CD4-positive, alpha-beta T cell treated with Interleukin-12 subunit alpha and Interleukin-12 subunit beta, for 1 hour (primary cell): ENCODE measurements at places on chromosomes 1 and 21.

- DNase-seq, result no peak
Measured at GRCh38 chr1:200965111-200965805, 58.3 kb downstream of the KIF21B start.

GRCh38 chr1:162689745-162690671 lies 57.7 kb downstream of the DDR2 start:
- DNase-seq, result no peak

- no peak for DNase-seq
Measured at GRCh38 chr1:190906206-190906725, 428.6 kb upstream of the BRINP3 start.

DNA sequence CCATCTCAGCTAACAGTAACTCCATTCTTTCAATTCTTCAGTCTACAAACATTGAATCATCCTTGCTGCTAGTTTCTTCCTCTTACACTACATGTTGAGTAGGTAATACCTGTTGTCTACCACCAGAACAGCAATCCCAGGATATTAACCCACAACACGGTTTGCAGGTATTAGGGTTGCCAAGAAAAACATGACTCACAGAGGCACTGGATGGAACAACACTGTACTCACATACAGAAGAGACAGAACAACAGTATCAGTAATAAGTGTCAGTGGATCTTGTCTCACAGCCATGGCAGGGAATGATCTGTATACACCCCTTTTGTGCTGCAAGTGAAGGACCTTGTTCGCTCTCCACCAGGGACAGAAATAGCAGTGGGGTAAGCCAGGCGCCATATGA lies 212.1 kb downstream of the GPR52 start:
- DNase-seq, result no peak

DNA sequence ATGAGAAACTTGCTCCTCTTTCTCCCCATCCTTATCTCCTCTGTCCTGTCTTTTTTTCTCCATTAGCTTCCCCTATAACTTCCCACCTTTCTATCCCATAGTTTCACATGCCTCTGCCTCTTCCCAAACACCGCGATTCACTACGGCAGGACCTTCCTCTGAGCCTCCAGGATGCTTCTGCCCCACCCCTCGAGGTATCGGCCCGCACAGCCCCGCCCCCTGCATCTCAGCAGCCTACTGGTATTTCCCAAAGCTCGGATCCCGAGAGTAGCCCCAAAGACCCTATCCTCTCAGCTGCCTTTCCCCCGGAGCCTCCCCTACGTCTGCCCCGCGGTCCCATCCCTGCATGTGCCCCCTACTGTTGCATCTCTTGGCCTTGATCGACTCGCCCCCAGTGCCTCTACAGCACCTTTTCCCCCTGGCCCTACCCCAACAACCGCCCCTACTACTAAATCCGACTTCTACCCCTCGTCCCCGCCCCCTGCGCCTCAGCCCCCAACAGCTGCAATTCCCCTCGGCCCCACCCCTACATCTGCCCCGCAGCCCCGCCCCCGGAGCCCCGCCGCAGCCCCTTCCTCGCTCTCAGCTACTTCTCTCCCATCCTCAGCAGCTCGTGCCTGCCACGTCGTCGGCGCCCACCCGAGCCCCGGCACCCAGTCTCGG lies 512 bp downstream of the PIAS3 start:
- DNase-seq, result peak; percentile 70

GRCh38 chr1:2175681-2176454 lies 18.7 kb downstream of the FAAP20 start:
- DNase-seq, result no peak

DNA sequence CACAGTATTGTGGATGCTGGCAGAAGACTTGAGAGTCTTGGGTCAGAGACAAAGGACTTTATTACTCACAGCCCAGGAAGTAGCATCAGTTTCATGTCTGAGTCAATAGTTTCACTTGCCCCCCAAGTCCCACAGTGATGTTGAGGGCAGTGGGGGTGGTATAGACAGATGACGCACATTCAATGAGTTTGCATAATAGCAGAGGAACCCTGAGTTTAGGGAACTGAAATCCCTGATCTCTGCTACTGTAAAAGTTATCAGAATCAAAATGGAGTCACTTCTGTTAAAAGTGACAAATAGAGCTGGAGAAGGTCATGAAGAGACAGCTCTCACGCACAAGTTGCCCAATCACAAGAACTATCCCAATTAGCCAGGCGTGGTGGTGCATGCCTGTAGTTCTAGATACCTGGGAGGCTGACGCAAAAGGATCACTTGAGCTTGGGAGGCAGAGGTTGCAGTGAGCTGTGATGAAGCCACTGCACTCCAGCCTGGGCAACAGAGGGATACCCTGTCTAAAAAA lies 11.5 kb upstream of the HCRTR1 start:
- DNase-seq, result peak; percentile 6

DNA sequence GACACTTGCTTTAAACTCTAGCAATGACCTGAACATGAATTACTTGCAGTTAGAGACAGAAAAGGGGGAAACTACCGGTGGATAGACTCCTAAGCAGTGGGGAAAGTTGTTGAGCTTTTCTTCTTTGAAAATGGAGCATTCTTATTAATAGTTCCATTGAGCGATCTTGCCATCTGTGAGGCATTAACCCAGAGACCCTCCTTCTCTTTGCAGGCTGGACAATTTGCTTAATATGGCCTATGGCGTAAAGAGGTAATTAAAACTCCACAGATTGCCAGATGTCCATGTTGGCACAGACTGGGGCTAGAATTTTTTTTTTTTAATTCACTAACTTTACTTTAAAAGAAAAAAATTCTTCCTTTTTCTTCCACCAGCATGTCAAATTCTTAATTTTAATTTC lies 88.5 kb downstream of the ELAVL4 start:
- no peak for DNase-seq

DNA sequence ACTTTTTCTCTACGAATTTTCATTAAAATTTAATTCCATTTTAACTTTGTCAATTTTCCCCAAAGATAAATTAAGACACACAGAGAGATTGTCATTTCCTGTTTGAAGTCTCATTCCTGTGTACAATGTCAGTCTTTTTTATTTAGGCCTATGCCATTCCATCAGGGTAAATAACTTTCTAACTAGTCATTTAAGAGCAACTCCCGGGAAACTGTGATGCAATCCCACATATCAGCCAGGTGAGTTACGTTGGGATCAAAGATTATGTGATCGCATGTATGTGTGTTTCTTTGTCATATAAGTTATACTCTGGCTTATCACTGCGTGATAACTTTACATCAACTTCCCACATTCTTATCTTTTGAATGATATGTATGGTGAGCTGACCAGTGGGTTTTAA lies 86.1 kb upstream of the S1PR1 start:
- no peak for DNase-seq

DNA sequence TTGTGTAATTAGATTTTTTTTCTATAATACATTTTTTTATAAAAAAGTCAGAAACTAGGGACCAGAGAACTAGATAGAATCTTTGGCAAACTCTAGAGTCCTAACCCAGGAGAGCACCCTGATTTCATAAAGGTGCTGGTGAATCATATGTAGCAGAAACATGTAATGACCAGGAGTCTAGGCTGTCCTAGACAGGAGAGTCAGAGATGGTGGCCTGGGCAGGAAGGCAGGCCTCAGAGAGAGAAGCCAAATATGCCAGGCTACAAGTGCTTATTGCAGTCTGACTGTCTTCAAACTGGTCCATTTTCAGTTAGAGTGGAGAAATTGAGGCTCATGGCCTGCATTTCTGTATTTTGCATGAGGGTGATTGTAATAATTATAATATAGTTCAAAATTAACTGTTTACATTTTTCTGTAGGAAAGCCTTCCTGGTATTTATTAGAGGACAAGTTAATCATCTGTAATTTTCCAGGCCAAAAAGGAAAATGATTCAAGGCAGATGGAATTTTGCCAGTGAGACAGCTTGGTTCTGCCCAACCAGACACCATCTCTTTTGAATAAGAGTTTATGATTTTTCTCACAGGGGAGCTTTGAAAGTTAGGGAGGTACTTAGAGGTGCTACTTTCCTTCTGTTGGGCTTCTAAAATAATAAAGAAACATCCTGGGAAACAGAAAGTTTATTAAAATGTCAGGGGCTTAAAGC lies 129.8 kb downstream of the S1PR1 start:
- no peak for DNase-seq

- no peak for DNase-seq
Measured at GRCh38 chr1:61981870-61982660, 212.6 kb upstream of the L1TD1 start.

DNA sequence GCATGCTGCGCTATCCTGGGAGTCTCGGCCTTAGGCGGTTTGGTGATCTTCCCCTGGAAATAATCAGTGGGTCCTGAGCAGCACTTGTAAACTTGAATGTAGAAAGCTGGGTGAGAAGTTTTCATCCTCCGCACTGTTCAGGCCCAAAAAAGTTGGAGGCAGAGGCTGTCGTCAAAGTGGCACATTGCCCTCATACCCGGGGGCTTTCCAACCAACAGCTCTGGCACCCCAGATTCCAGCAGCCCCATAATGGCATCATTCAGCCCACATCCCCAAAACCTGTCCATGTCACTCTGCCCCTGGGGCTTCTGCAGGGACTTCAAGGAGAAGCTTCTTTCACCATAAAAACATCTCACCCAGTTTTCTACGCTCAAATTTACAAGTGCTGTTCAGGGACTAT lies 59.3 kb downstream of the TOR1AIP2 start:
- no peak for DNase-seq

- DNase-seq, result no peak
Measured at GRCh38 chr21:29186246-29186645, 55.8 kb downstream of the MAP3K7CL start.

- no peak for DNase-seq
Measured at GRCh38 chr1:154971341-154971998, 923 bp upstream of the SHC1 start.

DNA sequence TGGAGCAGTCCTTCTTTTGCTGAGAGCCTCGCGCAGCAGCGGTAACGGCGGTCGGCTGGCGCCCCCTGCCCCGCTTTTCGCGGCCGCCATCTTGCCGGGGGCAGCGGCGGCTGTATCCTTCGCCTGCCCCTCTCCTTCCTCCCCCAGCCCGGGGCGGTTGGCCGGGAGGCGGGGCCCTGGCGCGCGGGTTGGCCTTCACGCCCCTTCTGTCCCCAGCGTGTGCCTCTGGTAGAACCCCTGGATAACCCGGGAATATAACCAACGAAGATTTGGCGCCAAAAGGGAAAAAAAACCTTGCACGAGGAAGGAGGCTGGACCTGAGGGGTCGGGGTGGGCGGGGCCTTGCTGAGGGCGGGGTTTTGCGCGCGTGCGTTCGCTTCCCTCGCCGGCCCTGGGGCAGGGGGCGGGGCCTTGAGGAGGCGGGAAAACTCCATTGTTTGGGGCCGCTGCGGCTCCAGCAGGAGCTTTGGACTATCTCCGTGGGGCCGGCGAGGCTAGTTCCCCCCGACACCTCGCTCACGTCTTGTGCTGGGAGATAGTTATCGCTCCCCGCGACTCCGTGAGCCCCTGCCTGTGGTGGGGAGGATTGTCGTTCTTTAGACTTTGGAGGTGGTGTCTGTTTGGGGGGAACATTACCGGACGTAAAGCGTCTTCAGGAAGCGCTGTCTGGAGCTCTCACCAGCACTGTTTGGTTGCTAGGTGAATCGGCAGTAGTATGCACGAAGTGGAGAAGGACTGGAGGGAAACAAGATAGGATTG lies 689 bp downstream of the NASP start:
- DNase-seq, result peak; percentile 88

GRCh38 chr1:204626381-204626780 lies 59.2 kb downstream of the LRRN2 start:
- no peak for DNase-seq

DNA sequence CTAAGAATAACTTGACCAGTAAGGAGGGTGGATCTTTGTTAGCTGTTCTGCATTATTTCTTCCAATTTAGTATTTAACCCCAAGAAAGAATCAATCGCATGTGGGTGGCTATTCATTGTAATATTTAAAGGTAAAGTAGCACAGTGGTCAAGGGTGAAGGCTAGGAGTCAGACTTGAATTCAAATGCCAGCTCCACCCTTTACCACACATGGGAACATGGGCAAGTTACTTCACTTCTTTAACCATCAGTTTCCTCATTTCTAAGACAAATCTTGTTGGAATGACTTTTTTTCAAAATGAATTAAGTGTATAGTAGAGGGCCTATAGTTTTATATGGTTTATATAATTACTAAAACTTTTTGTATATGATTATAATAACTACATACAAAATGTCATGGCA lies 71.3 kb upstream of the S1PR1 start:
- DNase-seq, result no peak

DNA sequence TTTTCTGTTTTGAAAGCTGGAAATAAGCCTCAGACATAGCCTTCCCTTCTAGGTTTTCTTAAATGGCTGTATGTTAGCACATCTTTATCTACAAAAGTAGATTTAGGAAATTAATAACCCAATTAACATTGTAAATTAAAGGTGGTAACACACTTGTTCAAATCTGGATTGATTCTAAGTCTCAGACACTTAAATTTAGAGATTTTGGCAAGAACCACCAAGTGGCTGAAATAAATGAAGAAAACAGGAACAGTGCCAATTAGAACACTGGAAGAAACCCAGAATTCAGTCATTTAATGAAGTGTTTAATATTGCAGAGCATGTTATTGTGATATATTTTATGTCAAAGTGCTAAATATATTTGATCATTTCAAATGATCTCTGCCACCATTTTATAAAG lies 628.2 kb downstream of the USP25 start:
- DNase-seq, result no peak

- no peak for DNase-seq
Measured at GRCh38 chr21:45364468-45365185, 40.3 kb upstream of the COL18A1 start.

- peak; percentile 18 for DNase-seq
Measured at GRCh38 chr1:214439352-214440119, 111.9 kb downstream of the PTPN14 start.

GRCh38 chr1:204174958-204175357 lies 8.8 kb upstream of the REN start:
- DNase-seq, result no peak

DNA sequence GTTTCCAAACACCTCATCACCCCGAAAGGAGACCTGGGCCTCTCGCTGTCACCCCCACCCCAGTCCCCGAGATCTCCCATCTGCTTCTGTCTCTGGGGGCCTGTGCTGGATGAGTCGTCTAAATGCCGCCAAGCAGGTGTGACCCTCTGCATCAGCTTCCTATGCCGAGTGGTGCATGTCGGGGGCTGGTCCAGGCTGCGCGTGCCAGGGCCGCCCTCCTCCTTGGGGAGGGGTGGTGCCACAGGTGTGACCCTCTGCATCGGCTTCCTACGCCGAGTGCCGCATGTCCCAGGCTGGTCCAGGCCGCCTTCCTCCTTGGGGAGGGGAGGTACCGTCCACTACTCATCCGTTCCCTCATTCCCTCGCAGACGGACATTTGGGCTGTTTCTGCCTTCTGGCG lies 115.7 kb downstream of the PRDM16 start:
- DNase-seq, result no peak

DNA sequence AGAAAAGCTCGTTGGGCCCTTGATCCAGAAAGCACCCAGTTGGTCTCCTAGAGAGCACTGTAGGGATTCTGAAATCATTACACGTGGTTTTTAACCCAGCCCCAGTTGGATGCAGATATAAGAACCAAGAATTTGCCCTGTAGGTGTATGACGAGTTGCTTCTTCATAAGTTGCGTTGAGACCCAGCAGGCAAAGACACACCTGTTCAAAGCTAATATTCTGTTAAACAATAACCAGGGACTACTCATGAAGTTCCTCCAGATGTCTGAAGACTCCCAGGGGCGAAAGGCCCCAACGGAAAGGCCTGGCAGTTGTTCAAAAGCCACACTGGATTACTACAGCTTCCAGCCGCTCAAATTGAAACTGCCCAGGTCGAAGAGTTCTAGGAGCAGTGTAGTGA lies 88.6 kb upstream of the HNRNPU start:
- DNase-seq, result no peak

GRCh38 chr1:228081144-228081543 lies 1.4 kb upstream of the ARF1 start:
- DNase-seq, result no peak
